Dermis microvascular lymphatic vessel endothelial cell (primary cell): ENCODE measurements at places on chromosomes 1 and 21.
A peak's percentile ranks its signal among the peaks of the same experiment; 100 is the strongest.

DNA sequence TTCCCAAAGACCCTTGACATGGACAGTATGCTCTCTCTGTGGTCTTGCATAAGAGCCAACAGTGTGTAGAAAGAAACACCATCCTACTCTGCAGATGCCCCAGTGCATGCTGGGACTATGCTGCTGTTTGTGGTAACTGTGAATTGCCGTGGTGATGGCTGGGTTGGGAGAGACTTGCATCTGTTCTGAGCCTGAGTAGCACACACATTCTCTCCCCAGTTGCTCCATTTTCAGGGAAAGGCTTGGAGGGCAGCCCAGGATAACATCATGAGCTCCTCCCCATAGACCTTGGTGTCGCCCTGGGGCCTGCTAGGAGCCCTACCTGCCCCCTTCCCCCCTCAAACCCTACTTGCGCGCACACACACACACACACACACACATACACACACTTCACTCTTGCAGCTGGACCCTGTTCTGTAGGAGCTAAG, 120.9 kb upstream of the IPO9 start:
- DNase-seq, result no peak

DNA sequence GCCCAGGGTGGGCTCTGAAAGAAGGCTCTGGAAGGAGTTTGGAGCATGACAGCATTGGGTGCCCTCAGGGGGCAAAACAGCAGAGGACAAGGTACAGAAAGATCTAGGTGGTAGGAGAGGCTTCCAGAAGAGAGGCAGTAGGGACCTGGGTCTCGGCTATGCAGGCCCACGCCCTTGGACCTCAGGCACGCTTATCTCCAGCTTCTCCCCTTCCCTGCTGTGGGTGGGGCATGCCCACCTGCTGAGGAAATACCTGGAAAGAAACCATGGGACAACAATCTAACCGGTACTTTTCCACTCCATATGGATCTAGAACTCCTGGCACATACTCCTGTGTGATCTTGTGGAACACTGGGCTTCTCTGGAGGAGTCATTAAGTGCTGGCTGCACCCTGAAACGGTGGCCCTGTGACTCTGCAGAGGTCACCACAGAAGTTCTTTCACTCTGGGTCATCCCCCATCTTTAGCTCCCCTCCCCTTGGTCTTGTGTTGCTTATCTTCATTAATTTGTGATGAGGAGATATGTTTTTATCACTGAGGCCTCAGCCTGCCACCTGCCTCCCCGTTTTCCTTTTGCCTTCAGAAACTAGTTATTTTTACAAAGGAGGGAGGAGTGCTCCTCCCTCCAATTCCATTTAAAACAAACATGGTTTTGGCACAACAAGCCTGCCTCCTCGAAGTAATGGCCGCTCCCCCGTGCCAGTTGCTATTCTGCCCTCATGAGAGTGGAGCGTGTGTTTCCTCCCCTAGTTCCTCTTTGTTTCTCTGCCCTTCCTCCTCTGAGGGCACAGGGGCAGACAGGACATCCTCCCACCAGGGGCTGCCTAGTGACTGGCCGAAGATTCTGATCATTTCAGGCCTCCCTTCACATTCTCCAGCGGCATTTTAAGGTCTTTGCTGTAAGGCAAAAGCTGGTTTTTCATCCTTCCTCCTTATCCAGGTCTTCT, 78.0 kb upstream of the ATP5PO start:
- DNase-seq, result peak; percentile 33

DNA sequence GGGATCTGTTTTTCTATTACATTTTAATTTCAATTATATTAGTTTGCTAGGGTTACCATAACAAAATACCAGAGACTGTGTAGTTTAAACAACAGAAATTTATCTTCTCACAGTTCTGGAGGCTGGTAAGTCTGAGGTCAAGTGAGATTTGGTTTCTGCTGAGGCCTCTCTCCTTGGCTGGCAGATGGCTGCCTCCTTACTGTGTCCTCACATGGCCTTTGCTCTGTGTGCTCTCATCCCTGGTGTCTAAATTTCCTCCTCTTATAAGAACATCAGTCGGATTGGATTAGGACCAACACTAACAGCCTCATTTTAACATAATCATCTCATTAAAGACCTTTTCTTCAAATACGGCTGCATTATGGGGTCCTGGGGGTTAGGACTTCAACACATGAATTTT, 195.2 kb upstream of the CHODL start:
- DNase-seq, result no peak

DNA sequence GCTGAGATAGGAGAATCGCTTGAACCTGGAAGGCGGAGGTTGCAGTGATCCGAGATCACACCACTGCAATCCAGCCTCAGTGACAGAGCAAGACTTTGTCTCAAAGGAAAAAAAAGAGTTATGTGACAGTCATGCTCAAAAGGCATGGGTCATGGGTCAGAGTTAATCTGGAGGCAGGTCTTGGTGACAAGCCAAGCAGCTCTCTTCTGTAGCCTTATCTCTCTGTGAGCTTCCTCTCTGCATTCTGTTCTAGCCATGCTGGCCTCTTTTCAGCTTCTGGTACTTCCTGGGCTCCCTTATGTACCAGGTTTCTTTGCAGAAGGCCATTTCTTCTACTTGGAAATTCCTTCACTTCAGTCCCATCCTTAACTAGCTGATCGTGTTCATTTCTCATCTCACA, 63.6 kb downstream of the NGF start:
- no peak for DNase-seq

DNA sequence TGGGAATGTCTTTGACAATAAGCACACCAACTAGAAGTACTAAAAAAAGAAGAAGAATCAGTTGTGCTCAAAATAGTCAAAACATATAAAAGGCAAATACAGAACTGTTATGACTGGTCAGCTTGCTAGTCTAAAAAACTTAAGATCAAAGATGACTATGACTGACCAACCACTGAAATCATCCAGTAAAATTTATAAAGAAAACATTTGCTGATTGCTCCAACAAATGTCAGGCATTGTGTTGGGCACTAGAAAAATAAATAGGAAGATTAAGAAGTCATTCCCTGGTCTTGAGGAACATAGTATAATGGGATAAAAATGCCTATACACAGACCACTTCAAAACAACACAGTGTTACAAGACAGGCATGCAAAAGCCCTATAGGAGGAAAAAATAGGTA, 9.3 kb upstream of the ANGPTL3 start:
- no peak for DNase-seq

GRCh38 chr1:202159534-202160371, 649 bp downstream of the PTPN7 start:
- no peak for DNase-seq

DNA sequence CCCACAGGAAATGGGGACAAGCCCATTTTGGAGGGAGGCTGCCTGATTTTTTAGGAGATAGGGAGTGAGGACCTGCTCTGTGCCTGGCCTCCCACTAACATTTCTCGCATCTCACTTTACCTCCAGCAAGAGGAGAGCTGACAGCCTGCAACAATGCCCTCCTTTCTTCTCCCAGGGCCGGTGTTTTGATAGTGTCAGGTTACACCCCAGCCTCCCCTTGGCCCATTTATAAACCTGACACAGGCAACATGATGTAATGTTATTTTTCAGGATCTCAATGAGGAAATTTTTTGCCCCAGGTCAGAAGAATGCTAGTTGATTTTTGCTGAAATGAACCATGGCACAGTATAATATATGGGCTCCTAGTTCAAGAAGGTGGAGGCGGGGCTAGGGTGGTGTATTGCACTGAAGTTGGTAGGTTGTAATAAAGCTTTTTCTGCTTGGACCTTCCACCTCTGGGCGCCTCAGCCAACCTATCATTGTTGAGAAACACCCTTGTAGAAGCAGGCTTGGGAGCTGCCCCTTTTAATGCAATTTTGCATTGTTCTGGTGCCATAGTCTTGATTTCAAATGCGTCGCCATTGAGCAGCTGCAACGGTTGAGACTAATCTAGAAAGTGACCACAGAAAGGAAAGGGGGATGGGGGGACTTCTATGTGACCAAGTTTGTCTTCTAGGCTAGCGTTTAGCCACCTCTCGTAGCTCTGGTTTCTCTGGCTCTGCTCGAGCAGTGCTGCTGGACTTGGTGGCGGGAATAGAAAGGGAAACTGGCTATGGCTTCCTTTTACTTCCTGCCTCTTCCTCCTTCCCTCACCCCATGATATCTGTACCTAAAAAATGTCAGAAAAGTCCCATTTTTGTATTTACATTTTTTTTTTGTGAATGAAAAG, 53.0 kb downstream of the PBX1 start:
- no peak for DNase-seq

DNA sequence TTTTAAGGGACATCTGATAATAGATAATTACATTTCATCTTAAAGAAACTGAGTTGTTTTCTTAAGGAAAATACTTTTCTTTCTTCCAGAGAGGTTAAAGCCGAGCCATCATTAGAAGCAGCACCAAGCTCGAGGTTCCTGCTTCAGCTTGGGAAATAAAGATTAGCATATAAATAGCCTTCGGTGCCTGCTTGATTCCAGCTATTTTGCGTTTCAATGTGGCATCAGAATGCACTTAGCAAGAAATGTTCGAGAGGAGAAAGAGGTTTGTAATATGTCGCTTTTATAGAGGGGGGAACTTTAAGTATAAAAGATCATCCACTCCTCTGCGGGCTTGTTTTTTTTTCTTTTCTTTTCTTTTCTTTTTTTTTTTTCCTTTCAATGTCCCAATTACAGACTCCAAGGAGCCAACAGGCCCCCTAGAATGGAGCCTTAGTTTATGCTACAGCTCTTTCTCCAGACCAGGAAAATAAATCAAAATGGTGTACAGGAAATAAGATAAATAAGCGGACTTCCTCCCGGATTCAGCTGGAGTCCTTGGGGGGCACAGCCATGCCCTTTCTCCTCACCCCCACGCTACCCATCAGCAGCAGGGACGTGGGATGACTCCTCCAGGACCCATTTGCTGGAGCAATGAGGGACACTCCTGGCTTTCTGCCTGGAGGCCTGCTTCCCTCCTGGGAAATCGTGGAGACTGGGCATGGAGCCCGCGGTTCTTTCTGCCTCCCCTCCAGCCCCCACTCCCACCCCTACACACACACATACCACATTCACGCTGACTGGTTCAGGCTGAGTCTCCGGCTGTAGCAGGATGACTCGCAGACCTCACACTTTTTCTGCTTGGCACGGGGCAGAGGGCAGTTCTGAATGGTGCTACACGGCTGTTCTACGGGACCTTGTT, 131.6 kb downstream of the RRAGC start:
- DNase-seq, result peak; percentile 87

GRCh38 chr1:83762416-83762815, 236.5 kb downstream of the TTLL7 start:
- DNase-seq, result no peak
